ENCODE measurements at places on chromosomes 12 and 14.

DNA sequence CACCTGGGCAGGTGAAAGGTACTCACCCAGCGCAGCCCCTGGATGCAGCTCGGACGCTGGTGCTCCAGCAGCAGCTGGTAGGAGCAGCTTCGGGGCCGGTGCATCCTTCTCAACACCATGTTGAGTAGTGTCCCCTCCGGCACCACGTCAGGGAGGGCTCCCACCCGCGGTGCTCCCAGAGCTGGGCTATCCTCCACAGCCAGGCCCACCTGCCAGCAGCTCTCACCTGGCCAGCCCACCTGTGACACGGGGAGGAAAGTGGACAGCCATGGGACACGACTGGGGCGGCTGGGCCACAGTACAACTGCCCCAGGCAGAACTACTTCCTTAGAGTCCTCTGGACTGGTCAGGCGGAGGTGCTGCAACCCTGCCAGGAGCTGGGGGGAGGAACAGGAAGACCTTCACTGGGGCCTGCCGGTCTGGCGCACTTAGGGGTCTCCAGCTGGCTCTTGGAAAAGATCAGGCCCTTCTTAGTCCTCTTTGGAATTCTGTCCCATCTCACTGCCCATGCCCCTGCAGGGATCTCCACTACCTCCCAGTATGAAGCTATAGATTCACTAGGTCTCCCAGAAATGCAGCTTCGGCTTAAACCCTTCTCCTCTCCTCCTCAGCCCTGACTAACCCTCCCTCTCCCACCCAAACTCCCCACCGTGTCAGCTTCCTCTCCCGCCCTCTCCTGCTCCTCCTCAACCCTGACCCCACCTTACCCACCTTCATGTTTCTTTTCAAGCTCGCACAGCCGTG is 668 bp downstream of the RAPGEF3 start:
- DNase-seq: no peak

DNA sequence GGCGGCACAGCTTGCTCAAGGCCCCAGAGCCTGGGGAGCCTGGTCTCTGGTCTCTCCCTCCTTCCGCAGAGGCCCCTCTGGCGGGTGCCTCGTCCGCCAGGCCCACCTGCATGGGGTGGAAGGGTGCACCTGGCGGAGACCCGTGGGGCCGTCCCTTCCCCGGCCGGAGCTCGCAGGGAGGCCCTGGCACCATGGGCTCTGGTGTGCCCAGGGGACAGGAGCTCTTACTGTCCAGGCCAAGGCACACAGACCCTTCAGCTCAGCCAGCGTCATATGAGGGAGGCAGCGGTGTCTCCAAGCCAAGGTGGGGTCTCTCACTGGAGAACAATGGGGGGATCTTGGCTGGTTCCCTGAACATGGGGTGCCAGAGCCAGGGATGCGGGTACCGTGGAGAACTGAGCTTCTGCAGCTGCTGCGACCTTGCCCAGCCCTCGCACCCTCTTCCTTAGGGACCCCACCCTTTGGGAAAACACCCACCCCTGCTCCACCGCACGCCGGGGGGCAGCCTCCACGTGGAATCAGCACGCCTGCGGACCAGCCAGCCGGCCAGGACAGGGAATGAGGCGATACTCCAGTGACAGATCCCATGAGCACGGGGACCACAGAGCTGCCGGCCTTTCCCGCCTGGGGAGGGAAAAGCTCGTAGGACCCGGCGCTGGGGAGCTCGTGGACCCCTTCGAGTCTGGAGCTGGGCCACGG is 25.7 kb upstream of the GALNT9 start:
- no peak for DNase-seq

DNA sequence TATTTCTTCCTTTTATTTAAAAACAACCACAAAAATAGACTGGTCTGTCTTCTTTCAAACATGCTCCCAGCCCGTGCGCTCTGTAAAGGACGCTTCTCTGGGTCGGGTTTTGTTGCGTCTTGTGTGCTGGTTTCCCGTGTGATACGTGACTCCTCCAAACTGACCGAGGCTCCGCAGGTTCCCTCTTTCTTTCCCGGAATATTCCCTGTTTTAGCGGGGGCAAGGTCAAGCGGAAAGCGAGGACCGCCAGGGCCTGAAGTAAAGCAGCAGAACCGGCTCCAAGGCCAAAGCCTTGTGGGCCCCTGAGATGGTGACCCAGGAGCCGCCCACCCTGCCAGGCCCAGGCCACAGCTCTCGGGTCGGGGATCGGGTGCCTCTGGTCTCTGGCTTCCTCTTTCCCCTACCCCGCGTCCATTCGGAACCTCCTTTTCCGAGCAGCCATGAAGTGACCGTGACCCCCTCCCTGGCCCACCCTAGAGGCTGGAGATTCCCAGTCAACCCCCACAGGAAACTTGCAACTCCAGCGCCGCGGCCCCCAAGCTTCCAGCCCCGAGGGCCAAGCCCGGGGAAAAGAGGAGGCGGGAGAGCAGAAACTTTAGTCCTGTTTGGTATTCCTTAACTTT is 885 bp upstream of the HOXC10 start:
- DNase-seq: no peak

DNA sequence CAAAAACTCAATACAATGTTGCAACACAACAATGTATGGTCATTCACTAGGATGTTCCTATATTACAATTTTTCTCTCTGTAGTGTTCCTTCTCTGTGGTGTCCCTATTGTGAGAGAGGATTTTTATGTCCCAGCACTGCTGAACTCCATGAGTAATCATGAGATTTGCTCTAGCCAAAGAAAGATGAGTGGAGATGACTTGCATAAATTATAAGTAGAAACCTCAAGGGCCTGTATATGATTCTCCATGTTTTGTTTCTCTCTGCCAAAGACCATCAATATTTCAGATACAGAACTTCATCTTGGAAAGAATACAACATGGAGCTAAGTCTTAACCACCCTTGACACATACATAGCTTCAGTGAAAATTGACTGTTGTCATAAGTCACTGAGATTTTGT is 579.1 kb downstream of the TMTC2 start:
- DNase-seq: no peak

GRCh38 chr12:23662966-23663365 is 286.5 kb downstream of the SOX5 start:
- DNase-seq: no peak

DNA sequence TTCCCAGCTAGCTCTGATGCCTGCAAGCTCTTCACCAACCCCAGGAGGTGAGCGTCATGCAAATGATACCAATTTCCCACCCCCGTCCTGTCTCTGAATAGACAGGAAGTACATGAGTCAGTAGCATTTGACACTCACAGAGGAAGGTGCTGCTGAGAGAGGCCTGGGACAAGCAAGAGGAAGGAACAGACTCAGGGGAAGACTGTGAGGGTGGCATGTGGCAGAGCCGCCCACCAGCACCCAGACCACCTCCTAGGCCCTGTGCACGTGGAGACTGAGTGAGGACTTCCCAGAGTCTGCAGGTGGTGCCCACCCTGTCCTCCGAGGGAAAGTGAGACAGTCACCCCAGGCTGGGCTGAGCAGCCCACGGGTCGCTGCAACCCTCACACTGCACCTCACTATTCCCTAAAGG is 199.5 kb upstream of the SFSWAP start:
- peak; percentile 36 for DNase-seq

- DNase-seq: no peak
Observed at GRCh38 chr12:124505001-124505818, 62.2 kb downstream of the NCOR2 start.

DNA sequence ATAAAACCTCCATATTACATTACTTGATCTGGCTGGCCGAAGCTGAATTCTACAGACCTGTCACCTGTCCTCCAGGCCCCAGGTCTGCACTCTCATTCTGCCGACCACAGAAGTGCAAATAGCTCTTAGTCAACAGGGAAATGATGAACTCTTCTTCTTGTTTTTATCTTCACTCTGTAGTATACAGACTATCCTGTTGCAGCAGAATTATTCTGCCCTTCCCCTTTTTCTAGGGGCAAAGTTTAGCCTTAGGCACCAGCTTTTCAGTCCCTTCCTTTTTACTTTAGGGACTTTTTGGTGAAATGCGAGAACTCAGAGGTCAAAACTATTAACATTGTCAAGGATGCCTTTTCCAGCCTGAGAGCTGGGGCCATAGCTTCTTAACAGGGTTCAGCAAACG is 229.6 kb upstream of the EGLN3 start:
- DNase-seq: no peak

DNA sequence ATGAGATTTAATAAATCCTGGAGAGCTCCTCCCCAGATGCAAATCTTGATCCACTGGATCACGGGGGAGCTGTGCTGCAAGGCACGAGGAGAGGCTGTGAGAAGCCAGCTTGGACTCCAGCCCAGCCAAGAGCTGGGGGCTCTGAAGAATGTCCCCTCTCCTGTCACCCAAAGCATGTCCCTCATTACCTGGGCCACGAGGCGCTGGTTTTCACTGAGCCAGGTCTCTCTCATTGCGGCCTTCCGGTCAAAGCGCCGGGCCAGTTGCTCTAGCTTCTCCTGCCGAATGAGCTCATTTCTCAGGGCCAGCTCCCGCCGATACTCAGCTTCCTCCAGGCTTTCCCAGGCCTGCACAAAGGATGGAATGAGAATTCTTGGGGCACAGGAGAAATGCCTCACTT is 83.3 kb downstream of the SPTB start:
- DNase-seq: no peak

GRCh38 chr14:93496856-93497741 is 66.4 kb downstream of the UNC79 start:
- DNase-seq: no peak

- DNase-seq: no peak
Observed at GRCh38 chr12:90396556-90396955, 558.4 kb downstream of the CCER1 start.

- DNase-seq: no peak
Observed at GRCh38 chr12:39619316-39619659, 315 bp downstream of the ABCD2 start.

- DNase-seq: no peak
Observed at GRCh38 chr14:100421756-100422470, 98.8 kb downstream of the SLC25A47 start.

GRCh38 chr12:131415781-131416180 is 295.1 kb upstream of the SFSWAP start:
- DNase-seq: no peak

- DNase-seq: peak; percentile 11
Observed at GRCh38 chr12:21615431-21615830, 10.8 kb upstream of the GYS2 start.

DNA sequence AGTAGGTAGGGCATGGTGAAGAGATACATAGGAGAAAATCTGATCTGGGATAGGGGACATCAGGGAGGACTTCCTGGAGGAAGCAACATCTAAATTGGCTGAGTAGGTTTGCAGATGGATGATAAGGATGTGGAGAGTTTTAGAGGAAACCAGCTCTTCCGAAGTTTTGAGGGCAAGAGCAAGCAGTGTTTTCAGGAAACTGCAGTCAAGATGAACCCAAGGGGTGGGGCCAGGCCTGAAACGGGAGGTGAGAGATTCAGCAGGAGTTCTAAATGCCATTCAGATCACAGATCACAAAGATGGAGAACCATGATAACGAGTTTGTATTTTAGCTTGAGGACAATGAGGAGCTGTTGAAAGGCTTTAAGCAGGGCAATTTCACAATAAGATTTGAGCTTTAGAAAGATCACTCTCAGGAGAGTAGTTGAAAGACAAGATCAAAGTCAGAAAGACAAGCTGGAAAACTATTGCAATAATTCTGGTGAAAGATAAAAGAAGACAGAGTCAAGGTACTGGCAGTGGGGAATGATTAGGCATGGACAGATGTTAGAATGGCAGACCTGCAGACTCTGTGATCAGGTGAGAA is 70.1 kb upstream of the PLXNC1 start:
- DNase-seq: no peak

GRCh38 chr12:29103539-29103974 is 45.5 kb upstream of the FAR2 start:
- DNase-seq: peak; percentile 56

DNA sequence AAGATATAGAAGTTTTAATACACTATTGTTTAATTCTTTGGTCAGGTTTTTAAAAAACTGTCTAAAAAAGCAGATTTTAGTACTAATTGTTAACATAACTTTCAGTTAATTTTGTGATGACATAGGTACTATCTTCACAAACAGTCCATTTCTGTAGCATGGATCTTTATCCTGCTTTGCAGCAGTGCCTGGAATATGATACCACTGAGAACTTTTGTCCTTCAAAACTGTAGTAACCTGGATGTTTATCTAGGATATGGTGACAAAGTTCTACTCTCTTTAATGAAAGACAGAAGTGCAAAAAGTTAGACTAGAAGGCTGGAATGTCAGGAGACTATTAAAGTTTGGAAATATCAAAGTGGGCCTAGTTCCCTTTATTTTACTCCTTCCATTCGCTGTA is 159.9 kb downstream of the SYNE2 start:
- DNase-seq: no peak

DNA sequence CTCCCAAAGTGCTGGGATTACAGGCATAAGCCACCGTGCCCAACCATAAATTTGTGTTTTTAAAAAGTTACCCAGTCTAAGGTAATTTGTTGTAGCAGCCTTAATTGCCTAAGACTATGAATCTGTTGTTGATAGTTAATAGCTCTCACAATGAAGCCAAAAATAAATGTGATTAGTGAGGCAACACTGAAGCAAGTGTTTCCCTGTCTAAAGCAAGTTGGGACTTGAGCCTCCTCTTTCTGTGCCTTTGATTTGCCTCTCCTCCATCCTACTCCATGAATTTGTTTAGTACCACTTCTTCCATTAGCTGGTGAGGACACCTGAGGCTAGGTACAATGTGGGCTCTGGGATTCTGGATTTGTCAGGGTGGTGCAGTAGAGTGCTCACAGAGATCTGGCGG is 36.8 kb downstream of the DAAM1 start:
- DNase-seq: no peak

- DNase-seq: no peak
Observed at GRCh38 chr12:16359512-16360491, 12.4 kb downstream of the MGST1 start.

DNA sequence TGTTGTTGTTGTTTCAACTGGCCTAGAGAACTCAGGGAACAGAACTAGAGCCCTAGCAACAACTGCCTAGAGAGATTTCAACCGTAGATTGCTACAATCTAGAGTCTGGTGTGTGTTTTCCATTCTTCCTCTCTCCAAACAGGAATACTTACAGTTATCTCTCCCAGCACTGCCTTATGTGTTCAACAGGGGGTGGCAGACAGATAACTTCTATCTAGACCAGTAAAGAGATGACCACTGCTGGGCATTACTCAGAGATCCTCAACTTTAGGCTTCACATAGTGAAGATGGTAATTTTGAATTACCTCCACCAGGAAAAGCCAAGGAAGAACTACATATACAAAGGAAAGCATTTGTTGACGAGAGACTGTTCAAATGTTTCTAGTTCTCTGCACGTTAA is 4.8 kb downstream of the TXNDC16 start:
- no peak for DNase-seq

GRCh38 chr12:45498645-45499044 is 230.9 kb upstream of the ARID2 start:
- no peak for DNase-seq

GRCh38 chr12:50803230-50803875 is 39.4 kb upstream of the TMPRSS12 start:
- no peak for DNase-seq
